ENCODE measurements at places on chromosomes 4 and X.

GRCh38 chr4:21678711-21679110, 269.9 kb downstream of the KCNIP4 start:
- DNase-seq, result no peak

- no peak for DNase-seq
Observed at GRCh38 chr4:184420881-184421416, 53.4 kb downstream of the IRF2 start.

- no peak for DNase-seq
Observed at GRCh38 chr4:20645236-20645635, 55.0 kb upstream of the PACRGL start.

GRCh38 chrX:133544115-133544514, 128.8 kb upstream of the GPC4 start:
- peak; percentile 25 for DNase-seq

GRCh38 chr4:124872659-124873058, 160.1 kb upstream of the ANKRD50 start:
- DNase-seq, result no peak

DNA sequence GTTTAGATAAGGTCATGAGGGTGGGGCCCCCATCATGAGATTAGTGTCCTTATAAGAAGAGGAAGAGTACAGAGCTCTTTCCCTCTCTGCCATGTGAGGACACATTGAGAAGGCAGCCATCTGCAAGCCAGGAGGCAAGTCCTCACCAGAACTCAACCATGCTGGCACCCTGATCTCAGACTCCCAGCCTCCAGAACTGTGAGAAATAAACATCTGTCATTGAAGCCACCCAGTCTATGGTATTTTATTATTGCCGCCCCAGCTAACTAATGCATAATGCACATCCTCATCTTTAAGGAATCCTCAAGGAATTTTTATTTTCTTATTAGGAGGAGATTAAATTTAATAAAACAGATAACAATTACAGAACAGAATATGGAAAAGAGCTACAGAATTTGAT, 16.7 kb upstream of the EXOSC9 start:
- no peak for DNase-seq

- no peak for DNase-seq
Observed at GRCh38 chr4:1731180-1731579, 9.9 kb downstream of the TACC3 start.

Measured in GM04504 (cell line).